ENCODE measurements at places on chromosomes 5 and 9.

GRCh38 chr5:93580063-93580926, 724 bp downstream of the NR2F1-AS1 start:
- peak; percentile 54 for DNase-seq

- peak; percentile 40 for DNase-seq
These were observed 1.0 kb downstream of the NIPSNAP3A start for GRCh38 chr9:104748359-104749031.

- no peak for DNase-seq
These were observed 7.3 kb downstream of the DAPK1 start for GRCh38 chr9:87504938-87505337.

DNA sequence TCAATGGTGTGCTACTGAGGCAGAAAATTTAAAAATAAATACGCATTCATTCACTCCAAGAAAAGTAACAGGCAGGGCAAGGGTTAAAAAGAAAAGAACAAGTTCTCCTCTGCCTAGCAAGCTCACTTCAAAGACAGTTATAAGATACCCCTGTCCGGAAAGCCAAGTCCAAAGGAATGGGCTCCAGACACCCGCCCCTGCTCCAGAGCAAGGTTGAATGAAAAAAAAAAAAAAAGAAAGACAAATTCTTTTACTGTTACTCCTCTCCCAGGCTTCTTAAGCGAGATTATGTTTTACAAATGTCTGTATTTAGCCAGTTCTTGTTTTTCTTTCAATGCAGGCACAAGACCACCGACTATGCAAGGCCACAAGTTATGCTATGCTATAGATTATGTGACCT, 9.1 kb upstream of the ANXA2R start:
- no peak for DNase-seq

GRCh38 chr5:168877132-168877892, 298.1 kb upstream of the PANK3 start:
- DNase-seq = peak; percentile 89

GRCh38 chr5:61319388-61320146, 12.5 kb upstream of the ZSWIM6 start:
- DNase-seq = no peak

- DNase-seq = no peak
These were observed 423.8 kb downstream of the SPOCK1 start for GRCh38 chr5:137075163-137075970.

DNA sequence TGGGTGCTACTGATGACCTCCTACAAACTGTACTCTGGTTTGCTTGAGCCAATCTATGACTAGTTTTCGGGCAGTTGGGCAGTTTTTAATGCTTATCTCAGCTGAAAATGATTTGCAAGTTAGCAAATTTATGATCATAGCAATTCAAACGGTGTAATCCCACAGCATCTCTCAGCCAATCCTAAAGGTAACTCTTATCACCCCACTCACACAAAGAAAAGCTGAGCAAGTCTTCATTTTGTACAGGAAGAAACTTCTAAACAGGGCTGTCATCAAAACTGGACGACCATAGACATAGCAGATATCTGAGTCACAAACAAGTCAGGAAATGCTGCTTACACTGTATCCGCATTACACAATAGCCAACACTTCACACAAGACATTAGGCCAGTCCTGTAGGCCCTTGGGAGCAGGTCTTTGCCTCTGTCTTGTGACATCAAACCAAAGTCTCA, 2.6 kb upstream of the ENC1 start:
- peak; percentile 89 for DNase-seq

DNA sequence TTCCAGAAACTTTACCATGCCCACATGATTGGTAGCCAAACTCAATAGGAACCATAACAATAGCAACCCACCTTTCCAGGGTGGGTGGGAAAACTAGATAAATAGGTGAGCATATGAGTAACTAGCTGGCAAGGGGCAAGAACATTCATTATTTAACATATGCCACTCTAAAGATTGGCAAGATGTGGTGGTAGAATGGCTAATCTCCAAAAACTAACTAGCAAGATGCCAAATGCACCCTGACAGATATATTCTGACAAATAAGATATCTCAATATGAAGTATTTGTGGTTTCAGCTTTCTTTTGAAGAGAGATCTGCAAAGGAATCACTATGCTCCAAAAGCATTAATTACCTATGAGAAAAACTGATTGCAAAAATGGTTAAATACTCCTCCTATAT, 895.6 kb downstream of the TLE1 start:
- DNase-seq = no peak
